ENCODE measurements at places on chromosomes 13 and 19.

DNA sequence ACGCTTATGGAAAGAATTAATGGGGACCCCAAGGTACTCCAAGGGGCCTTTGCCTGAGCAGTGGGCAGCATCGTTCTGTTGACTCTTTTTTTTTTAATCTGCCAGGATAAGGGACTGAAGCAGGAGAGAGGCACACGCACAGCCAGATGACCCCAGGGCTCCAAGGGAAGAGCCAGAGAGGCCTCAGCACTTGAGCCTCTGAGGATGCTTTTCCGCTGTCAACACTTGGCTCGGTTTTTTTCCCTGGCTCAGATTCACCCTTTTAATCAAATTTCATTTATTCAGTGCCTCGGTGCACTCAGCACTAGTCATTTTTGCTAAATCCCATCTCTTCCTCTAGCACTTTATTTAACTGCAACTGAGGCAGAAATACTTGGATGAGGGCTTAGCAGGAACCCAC, 226.3 kb downstream of the FGF9 start:
- DNase-seq: no peak

DNA sequence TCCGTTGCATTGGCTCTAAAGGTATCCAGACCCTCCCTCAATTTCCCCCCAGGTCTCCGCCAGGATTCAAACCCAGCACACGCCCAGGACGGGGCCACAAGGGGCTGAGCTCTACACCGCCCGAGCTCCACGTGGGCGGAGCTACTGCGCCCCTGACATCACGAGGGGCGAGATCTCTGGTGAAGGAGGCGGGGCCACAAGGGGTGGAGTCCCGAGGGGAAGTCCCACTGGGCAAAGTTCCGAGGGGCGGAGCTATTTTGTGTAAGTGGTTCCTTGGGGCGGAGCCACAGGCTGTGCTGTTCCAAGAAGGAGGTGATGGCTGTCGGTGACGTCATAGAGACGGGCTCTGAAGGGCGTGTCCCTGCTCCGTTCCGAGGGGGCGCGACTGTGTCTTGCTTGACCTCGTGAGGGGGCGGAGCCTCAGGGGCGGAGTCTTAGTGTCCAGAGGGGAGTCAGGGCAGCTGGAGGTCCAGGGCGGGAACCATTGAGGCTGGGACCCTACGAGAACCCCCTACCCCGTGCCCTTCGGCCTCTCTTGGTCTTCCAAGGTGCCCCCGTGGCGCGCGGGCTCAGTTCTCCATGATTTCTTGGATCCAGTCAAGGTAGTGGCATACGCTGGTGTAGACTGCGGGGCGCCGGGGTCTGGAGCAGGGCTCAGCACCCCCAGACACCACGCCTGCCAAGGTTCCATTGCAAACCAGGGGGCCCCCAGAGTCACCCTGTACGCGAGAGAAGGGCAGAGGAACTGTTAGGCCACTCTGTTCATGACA, 1.3 kb upstream of the KLK8 start:
- DNase-seq: no peak

DNA sequence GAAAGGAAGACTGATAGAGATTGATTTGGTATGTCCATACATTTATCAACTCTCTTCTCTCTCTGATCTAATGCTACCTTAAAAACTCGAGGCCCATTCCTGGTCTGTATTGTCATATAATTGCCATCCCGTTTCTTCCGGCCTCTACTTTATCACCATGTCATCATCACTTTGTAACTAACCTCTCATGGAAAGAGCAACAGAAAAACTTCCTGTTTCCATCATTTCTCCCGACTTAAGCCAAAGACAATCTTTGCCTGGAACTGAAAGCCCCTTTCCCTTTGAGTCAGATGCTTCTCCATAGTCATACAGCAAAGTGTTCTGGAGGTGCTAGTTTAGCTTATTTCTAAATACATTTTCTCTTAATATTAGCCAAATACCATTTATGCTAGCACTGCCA, 2.8 kb upstream of the STOML3 start:
- peak; percentile 12 for DNase-seq

- DNase-seq: no peak
Observed at GRCh38 chr13:24060993-24061392, 99.5 kb upstream of the SPATA13 start.

DNA sequence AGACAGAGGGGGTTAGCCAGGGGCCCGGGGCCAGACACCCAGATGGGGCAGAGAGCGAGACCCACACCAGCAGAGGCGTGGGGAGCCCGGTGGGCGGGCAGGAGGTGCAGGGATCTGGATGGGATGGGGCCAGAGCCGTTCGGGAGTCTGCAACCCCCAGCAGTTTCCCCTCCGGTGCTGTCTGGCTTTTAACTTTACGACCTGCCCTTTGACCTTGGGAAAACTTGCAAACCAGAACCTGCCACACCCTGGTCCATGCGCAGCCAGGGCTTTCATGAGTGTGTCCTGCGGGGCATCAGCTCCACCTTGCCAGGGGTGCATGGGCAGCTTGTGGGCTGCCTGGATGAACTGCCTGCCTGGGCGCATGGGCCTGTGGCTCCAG, 9.8 kb downstream of the JOSD2 start:
- DNase-seq: no peak

DNA sequence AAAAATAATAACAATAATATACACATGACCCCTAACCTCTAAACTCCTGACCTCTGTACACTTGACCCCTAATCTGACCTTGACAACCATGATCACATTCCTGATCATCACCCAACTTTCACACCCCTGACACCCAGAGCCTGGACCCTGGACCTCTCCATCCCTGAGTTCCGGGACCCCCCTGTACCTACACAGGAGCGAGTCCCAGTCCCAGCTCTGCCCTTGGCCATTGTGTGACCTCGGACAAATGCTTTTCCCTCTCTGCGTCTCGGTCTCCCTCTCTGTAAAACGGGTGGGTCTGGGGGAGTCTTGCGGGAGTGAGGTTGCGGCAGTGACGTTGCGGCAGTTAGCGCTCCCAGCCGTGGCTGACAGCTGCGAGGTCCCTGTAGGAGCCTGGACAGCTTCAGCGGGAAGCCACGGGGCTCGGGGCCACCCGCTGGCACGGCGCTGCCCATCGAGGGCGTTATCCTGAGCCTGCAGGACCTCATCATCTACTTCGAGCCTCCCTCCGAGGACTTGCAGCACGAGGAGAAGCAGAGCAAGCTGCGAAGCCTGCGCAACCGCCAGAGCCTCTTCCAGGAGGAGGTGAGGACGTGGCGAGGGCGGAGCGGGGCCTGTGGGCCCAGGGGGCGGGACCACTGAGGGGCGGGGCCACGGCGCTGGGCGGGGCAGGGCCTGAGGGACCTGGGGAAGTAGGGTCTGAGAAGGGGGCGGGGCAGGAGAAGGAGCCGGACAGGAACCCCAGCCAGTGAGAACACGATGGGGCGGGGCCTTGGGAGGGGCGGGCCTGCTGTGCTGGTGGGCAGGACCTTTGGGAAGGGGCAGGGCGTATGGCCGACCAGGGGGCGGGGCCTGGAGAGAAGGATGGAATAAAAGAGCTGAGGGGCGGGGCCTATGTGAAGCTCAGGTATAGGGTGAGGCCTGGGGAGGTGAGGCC, 19.2 kb downstream of the RYR1 start:
- no peak for DNase-seq

DNA sequence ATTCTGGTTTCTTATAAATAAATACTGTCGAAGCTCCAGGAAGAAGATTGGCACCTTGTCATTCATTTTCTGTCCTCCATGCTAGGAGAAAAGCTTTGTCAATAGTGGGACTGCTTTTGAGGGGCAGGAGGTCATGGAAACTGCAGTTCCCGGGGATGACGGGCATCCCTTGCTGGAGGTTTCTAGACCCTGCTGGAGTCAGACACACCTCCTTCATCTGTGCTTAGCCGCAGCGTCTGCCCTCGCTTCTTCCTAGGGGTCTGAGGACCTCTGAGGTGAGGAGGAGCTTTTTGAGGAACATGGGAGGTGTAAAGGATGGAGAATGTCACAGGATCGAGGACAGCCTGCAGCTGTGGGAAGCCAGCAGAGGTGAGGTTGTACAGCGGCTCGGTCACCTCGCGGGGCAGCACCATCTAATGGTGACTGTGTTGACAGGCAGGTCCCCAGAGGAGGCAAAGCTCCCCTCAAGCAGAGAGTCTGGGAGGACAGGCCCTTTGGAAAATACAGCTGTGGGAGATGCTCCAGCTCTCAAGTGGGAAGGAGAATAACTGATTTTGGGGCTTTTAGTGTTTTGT, 172.7 kb upstream of the RNF113B start:
- DNase-seq: peak; percentile 10

DNA sequence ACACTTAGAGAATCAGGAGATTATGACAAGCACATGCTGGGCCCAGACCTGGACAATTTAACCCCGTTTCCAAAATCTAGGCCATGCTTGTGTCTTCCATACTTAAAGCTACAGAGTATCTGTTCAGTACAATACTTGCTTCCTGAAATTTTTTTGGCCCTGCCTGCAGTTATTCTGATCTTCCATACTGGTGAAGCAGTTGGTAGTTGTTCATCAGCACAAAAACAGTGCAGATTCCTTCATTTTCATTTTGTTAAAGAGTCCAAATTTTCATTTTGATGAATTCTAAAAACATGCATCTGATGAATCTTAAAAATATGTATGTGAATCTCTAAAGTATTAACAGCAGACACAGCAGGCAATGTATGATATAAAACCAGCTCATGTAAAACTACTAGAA, 49.2 kb downstream of the POLR1D start:
- DNase-seq: no peak

GRCh38 chr19:29953352-29954247, 11.6 kb downstream of the URI1 start:
- DNase-seq: no peak

DNA sequence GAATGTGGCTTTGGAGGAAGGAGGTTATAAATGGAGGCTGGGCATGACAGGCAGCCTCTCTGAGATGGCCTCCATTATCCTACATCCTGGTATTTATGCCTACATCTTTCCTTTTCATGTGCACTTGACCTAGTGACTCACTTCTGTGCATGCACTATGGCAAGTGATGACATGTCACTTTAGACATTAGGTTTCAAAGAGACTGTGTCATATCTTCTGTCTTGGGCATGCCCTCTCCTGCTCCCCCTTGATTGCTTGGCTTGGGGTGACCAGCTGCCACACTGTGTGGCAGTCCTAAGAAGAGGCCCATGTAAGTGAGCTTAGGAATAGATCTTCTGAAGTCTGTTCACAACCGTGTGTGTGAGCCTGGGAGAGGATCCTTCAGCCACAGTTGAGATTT, 472.8 kb downstream of the FGF9 start:
- DNase-seq: no peak

- DNase-seq: no peak
Observed at GRCh38 chr19:23415561-23416191, 20.4 kb upstream of the ZNF91 start.

DNA sequence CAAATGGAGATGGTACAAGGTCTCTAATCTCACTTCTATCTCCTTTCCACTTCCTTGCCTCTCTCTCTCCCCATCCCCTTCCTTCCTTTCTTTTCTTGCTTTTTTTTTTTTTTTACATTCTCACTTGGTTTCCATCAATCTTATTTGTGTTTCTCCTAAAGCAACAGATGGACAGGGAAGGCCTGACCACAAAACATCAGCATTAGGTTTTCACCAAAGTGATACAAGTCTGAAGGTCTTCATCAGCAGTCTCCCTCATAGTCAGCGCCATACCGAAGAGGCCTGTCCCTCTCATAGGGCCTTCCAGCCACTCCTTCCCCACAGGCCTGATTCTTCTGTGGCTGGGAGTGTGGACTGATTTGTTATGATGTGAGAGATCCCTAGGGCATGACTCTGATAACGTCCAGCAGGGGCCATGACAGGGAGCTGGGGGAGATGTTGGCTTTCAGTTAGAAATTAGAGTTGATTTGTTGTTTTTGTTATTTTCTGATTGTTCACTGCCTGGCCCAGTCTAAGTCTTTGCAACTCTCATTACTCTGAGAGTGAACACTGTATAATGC, 158.7 kb downstream of the SLC7A1 start:
- no peak for DNase-seq

GRCh38 chr19:22783651-22784410, at the start of gene ZNF99:
ZNF99 (minus strand) TSS chr19:22784151; CDS start chr19:22784016, 135 bp downstream.
- no peak for DNase-seq

DNA sequence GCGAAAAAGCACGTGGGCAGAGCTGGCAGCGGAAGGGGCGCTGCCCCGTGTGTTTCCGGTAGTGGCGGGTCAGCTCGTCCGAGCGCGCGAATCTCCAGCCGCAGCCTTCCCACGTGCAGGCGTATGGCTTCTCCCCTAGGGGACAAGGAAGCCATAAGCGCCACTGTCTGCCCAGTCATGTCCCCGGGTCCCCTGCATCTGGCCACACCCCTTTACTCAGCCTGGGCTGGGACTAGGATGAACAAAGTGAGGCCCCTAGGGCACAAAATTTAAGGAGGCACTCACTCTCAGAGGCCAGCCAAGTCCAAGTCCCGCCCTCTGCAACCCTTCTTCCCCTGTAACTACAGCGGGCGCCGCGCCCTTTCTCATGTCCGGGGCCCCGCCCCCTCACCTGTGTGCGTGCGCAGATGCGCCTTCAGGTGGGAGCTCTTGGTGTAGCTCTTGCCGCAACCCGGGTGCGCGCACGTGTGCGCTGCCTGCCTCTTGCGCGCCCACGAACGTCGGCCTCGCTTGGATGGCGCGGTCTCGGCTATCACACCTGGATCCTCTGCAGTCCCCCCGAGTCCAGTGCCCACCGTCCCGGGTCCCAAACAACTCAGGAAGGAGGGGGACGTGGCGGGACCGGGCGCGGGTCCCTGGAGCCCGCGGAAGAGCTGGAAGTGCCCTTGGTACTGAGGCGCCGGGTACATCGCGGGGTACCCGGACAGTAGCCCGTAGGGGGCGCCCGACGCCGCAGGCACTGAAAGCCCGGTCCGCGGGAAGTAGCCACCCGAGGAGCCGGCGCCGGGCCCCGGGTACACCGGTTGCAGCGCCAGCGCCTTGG, 1.9 kb downstream of the KLF1 start:
- peak; percentile 45 for DNase-seq

GRCh38 chr13:23696610-23697009, 126.4 kb downstream of the TNFRSF19 start:
- DNase-seq: no peak

GRCh38 chr13:74329962-74330361, 195.8 kb upstream of the KLF12 start:
- DNase-seq: no peak

DNA sequence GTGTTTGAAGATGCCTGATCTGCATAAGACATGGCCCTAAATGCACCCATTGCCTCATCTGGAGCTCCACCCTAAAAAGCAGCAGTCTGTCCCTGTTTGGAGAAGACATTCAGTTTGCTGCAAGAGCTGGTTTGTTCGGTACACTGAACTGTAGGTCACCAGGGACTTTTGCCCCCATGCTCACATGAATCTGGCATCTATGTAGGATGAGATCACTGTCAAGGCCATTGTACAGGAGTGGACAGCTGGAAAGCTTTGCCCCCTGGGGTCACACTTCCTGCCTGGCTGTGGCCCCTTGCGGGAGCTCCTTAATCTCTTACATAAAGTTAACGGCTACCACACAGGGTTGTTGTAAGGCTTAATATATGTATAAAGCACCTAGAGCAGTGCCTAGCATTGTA, 73.0 kb downstream of the IPO5 start:
- peak; percentile 20 for DNase-seq

DNA sequence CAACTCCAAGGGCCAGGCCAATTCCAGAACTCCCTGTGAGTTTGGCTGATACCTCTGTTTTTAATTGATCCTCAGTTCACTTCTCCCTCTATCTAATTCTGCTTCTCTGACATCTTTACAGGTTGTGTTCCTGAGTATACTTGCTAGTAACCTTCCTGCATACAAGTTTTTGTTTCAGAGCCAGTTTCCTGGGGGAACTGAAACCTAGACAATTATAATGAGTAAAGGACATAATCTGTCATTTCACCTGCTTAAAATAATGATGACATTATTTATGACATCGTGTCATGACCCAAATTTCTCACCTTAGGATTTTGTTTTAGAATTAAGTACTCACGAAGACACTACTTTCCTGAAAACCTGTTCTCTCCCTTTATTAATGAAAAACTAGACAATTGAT, 12.5 kb upstream of the MYCBP2 start:
- DNase-seq: no peak

GRCh38 chr19:20397292-20397691, 168.3 kb downstream of the ZNF737 start:
- no peak for DNase-seq

Measured in endothelial cell of umbilical vein (primary cell).